ENCODE measurements at places on chromosomes 6 and 20.

- no peak for DNase-seq
Measured at GRCh38 chr6:169005166-169005565, 248.5 kb downstream of the THBS2 start.

GRCh38 chr20:55053389-55053788 is 578.0 kb downstream of the DOK5 start:
- no peak for DNase-seq

DNA sequence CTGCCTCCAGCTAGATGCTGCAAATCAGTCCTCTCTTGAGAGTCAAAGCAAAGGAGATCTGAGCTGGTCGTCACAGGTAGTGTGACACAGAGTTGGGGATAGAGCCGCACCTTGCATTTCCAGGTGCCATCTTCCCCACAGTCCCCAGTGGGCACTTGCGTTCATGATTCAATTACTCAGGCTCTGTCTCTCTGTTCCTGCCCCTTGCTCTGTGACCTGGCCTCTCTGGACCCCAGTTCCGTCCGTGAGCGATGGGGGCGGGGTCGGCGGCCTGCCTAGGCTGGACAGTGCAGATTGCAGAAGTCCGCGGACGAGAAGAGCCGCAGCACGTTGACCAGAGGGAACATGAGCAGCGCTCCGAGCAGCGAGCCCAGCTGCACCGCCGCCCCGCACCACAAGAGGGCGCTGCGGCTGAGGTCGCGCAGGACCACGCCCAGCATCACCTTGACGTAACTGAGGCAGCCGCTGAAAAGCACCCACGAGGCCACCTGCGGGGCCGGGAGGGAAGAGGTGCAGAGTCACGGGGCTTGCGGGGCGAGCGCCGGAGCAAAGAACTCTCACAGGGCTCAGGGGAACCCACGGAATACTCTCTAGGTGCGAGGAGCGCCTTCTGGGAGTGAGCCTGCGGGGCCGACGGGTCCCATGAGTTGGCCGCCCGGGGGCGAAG is 7.4 kb downstream of the SLC52A3 start:
- no peak for DNase-seq

DNA sequence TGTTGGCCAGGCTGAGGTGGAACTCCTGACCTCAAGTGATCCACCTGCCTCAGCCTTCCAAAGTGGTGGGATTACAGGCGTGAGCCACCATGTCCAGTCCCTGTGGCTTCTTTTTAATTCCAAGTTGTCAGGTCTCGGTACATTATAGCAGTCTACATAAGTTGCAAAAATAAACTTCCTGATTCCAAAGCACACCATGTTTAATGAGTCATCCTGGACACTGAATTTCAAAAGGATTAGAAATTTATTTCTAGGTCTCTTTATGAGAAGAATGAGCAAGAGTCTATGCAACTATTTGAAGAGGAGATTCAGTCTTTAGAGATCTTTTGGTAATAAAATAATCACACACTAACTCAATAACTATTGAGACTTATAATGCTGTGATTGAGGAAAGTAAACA is 63.9 kb upstream of the MCHR2 start:
- no peak for DNase-seq

DNA sequence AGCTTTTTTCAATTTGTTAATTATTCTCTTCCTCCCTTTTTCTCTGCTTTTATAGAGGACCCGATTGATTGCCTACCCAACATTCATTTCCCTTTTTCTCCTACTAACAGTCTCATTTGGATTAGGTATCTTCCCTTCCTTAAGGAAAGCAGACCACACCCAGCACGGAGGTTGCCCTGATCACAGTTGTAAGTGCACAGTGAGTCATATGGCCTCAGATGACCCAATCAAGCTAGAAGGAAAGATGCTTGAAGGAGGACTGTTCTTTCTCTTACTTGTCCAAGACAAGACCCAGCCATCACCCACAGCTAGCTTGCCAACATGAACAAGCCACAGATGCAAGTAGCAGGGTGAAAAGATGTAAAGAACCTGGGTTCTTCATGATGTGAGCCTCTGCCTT is 518.6 kb downstream of the PKHD1 start:
- DNase-seq: no peak

GRCh38 chr20:31719644-31720485 is 2.8 kb downstream of the BCL2L1 start:
- no peak for DNase-seq
